ENCODE measurements at places on chromosomes 4 and X.
A peak's percentile ranks its signal among the peaks of the same experiment; 100 is the strongest.

GRCh38 chr4:170716868-170717267, 627.1 kb upstream of the AADAT start:
- DNase-seq = no peak
- peaks cover 11% of the 10 kb centered on the region for H3K36me3 ChIP-seq
- no peaks in the 10 kb centered on the region for H3K4me1 ChIP-seq
- H3K27me3 ChIP-seq = no peaks in the 10 kb centered on the region
- H3K4me3 ChIP-seq = no peak overlapping the region

DNA sequence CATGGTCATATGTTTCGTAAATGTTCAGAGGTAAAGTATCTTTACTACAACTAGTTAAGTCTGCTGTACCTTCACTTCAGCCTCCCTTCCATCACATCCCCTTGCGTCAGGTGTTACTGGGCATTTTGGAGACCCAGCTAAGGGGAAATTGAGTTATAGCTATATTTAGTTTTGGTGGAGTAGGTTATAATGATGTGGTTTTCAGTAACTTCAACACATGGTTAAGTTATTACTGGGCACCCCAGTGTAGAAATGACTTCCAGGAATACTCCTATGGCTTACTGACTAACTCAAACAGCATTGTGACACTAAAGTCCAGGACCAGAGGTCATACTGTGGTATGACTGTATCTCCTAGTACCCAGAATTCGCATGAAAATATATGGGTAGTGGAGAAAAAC, 23.4 kb upstream of the ACSL1 start:
- peaks cover 7% of the 10 kb centered on the region for H3K27me3 ChIP-seq
- H3K4me3 ChIP-seq = no peak overlapping the region
- H3K36me3 ChIP-seq = peaks cover 4% of the 10 kb centered on the region

DNA sequence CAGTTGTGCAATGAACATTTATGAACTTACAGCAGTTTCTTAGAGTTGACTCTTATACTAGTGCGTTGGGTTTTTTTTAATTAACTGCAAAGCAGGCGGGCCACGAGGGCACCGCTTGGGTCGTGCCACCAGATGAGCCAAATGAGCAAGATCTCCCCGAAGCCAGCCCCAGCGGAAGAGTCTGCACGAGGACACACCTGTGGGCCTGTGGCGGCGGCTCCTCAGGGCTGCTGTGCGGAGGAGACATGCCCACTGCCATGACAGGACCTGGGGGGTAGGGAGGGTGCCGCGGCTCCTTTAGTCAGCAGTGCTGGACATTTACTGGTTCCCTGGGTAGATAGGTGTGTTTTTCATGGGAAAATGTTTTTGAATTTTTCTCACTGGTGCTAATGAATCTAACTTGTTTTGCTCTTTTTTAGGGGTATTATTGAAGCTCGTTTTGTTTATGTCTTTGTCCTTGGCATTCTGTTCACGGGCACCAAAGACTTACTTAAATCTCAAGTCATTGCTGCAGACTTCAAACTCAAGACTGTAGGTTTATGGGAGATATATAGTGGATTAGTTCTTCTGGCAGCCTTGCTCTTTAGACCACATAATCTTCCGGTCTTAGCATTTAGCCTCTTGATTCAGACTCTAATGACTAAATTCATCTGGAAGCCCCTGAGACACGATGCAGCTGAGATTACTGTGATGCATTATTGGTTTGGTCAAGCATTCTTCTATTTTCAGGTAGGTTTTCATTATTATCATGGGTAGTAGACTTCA, 31.2 kb downstream of the PIGG start:
- no peaks in the 10 kb centered on the region for H3K4me1 ChIP-seq
- H3K27me3 ChIP-seq = no peaks in the 10 kb centered on the region
- H3K4me3 ChIP-seq = no peak overlapping the region
- peaks cover 18% of the 10 kb centered on the region for H3K36me3 ChIP-seq

GRCh38 chr4:28402751-28403150, 1542.1 kb downstream of the STIM2 start:
- H3K4me3 ChIP-seq = no peak overlapping the region
- no peaks in the 10 kb centered on the region for H3K27me3 ChIP-seq
- no peak for DNase-seq

DNA sequence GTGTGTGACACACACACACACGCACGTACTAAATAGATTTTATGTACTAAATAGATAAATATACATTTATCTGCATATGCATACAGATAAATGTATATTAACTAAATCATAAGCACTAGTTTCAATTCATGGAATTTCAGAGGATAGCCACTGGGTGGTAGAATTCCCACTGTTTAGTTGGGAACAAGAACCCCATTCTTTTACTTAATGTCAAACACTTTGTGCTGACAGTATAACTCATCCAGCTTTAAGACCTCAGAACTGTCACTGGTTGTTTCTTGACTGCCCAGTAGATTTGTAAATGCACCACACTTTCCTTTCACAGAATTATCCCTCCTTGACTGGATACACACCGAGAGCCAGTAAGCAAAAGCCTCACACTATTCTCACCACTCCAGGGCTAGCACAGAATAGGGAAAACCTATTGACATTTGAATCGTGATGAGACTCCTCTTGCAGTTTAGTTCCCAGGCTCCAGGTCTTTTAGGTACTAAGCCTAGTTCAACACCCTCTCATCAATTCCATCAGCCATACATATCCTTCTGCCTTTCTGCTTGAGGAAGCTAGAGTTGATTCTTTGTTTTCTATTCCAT, 32.4 kb downstream of the PPARGC1A start:
- no peak for DNase-seq
- H3K36me3 ChIP-seq = no peaks in the 10 kb centered on the region
- no peak overlapping the region for H3K4me3 ChIP-seq
- H3K27ac ChIP-seq = no peak overlapping the region
- no peaks in the 10 kb centered on the region for H3K4me1 ChIP-seq
- H3K27me3 ChIP-seq = no peaks in the 10 kb centered on the region

- no peak overlapping the region for H3K27ac ChIP-seq
- no peaks in the 10 kb centered on the region for H3K27me3 ChIP-seq
- peaks cover 13% of the 10 kb centered on the region for H3K4me1 ChIP-seq
- H3K4me3 ChIP-seq = no peak overlapping the region
- H3K36me3 ChIP-seq = no peaks in the 10 kb centered on the region
Observed at GRCh38 chrX:108090491-108091263, 665 bp downstream of the PSMD10 start.

DNA sequence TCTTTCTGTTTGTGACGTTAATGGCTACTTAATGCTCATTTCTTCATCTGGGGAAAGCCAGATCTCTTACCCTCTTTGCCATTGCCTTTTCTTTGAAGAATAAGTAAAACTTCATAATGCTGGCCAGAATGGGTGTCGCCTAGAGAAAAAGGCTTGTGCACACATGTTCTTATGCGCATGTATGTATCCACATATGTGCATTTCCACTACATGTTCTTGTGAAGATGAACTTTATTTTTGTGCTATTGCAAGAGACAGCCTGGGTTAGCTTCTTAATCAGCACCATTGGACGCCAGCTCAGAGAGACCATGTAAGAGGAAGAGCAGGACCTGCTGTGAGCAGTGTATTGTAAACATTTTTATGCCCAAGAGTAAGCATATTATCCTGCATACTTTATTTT, 178.7 kb downstream of the SPRY1 start:
- no peaks in the 10 kb centered on the region for H3K27me3 ChIP-seq
- no peak overlapping the region for H3K4me3 ChIP-seq
- DNase-seq = no peak
- H3K36me3 ChIP-seq = peaks cover 2% of the 10 kb centered on the region
- no peak overlapping the region for H3K27ac ChIP-seq

DNA sequence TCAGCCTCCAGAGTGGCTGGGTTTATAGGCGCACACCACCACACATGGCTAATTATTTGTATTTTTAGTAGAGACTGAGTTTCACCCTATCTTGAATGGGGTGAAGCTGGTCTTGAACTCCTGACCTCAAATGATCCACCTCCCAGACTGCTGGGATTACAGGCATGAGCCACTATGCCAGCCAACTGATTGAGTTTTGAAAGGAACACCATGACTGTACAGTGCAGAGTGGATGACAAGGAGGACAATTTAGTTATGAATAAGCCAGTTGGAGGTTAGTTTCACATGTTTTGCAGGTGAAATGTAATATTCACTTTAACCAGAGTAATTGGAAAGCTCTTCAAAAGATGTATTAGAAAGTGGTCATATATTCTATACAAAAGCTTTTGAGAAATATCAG, 60.8 kb downstream of the PCDH18 start:
- no peak overlapping the region for H3K4me3 ChIP-seq
- no peaks in the 10 kb centered on the region for H3K36me3 ChIP-seq
- H3K27me3 ChIP-seq = no peaks in the 10 kb centered on the region
- no peak for DNase-seq
- H3K27ac ChIP-seq = no peak overlapping the region

GRCh38 chr4:128513664-128514484, 226.3 kb upstream of the PGRMC2 start:
- no peaks in the 10 kb centered on the region for H3K36me3 ChIP-seq
- no peak for DNase-seq
- peaks cover 4% of the 10 kb centered on the region for H3K27me3 ChIP-seq
- peaks cover 15% of the 10 kb centered on the region for H3K4me1 ChIP-seq
- H3K4me3 ChIP-seq = peak overlapping the region; percentile 50

DNA sequence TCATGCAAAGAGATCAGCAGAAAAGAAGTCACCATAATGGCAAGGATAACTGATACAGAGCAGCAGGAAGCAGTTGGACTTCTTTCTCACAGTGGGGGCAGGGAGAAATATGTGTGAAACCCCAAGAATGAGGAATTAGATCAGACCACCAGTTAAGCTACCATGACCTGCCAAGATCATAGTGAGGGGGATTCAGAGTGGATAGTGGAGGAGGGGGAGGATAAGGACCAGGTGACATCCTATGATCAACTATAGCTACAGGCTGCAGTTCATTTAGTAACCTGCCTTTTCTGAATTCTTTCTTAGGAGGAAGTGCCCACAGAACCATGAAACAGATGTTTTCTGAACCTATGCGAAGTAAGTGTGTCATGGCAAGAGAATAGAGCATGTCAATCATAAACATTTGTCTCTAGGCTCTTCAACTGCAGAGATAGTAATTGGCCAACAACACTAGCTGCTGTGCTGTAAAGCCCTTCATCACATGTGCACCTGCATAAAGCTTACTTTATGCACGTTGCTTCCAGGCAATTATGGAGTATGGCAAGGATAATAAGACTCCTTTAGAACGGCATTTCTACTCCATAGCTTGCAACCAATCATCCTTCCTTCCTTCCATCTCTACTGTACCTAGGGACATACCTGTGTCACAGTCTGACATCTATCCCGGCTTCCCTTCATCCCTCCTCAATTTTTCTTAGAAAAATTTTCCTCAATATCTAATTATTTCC, 329.7 kb downstream of the EPHA5 start:
- no peaks in the 10 kb centered on the region for H3K27me3 ChIP-seq
- DNase-seq = no peak
- H3K27ac ChIP-seq = no peak overlapping the region

- peaks cover 8% of the 10 kb centered on the region for H3K27me3 ChIP-seq
- H3K4me3 ChIP-seq = no peak overlapping the region
- no peak overlapping the region for H3K27ac ChIP-seq
- H3K4me1 ChIP-seq = no peaks in the 10 kb centered on the region
- H3K36me3 ChIP-seq = no peaks in the 10 kb centered on the region
- no peak for DNase-seq
Observed at GRCh38 chr4:119031218-119031617, 104.4 kb upstream of the MYOZ2 start.

GRCh38 chrX:153670748-153671588, 2.6 kb downstream of the PNCK start:
- DNase-seq = peak; percentile 48
- H3K4me3 ChIP-seq = no peak overlapping the region
- H3K4me1 ChIP-seq = peaks cover 7% of the 10 kb centered on the region
- H3K27ac ChIP-seq = no peak overlapping the region

- no peak overlapping the region for H3K27ac ChIP-seq
- H3K27me3 ChIP-seq = no peaks in the 10 kb centered on the region
- H3K36me3 ChIP-seq = peaks cover under 1% of the 10 kb centered on the region
- no peak for DNase-seq
- no peak overlapping the region for H3K4me3 ChIP-seq
Observed at GRCh38 chr4:4555916-4556315, 14.1 kb upstream of the STX18 start.

- H3K27me3 ChIP-seq = no peaks in the 10 kb centered on the region
- H3K27ac ChIP-seq = no peak overlapping the region
- DNase-seq = no peak
- H3K4me1 ChIP-seq = no peaks in the 10 kb centered on the region
- H3K36me3 ChIP-seq = no peaks in the 10 kb centered on the region
- no peak overlapping the region for H3K4me3 ChIP-seq
Observed at GRCh38 chr4:111174331-111174730, 551.5 kb upstream of the PITX2 start.

DNA sequence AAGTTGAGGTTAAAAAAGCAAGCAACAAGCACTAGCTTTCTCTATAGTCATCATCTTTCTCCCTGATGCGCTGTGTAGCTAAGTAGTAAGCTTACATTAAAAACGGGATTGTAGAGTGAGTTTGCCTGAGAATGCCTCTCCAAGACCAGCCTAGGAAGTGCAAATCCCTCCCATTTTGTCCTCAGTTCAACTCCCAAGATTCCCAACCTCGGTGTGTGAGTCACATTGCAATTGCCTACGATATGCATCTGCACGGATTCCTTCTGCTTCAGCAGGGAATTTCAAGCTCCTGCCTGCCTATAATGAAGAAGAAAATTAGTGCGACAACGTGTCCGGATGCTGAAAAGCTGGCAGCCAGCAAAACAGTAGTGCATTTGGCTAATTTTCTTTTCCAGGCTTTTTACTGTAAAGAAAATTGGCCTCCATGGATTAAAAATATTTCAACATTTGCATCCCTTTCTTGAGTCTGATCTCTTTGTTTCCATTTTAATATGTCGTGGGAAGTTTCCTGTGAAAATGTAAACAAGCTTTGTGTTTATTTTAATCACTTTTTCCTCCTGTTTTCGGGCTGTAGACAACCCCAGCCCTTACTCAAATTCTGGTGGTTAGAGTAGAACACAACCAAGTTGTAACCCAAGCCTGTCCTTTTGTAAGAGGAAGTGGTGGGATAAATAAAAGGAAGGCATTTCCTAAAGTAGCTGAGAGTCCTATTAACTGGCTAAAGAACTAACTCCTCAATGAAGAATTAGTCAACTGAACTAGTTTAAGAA, 58.4 kb upstream of the TET2 start:
- peaks cover 16% of the 10 kb centered on the region for H3K36me3 ChIP-seq
- H3K4me3 ChIP-seq = no peak overlapping the region
- H3K4me1 ChIP-seq = no peaks in the 10 kb centered on the region
- no peak overlapping the region for H3K27ac ChIP-seq

DNA sequence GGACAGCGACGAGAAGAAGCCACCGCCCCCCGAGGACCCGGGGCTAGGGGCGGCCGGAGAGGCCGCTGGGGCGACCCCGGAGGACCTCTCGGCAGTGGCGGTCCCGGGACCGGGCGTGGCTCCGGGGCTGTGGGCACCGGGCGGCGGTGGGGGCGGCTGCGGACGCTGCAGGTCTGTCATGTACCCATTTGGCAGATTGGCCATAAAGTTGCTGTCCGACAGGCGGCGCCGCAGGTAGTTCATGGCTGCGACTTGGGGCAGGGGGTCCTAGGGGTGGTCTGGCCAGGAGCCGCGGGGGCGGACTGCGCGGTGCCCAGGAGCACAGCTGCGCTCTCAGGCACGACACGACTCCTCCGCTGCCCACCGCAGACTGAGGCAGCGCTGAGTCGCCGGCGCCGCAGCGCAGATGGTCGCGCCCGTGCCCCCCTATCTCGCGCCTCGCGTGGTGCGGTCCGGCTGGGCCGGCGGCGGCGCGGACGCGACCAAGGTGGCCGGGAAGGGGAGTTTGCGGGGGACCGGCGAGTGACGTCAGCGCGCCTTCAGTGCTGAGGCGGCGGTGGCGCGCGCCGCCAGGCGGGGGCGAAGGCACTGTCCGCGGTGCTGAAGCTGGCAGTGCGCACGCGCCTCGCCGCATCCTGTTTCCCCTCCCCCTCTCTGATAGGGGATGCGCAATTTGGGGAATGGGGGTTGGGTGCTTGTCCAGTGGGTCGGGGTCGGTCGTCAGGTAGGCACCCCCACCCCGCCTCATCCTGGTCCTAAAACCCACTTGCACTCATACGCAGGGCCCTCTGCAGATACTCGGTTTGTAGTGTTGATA, at the start of gene SYN1:
SYN1 (minus strand) TSS at position 372 of the 817 bp plus-strand sequence; CDS start at position 243, 129 bp downstream.
- peak; percentile 85 for DNase-seq
- peaks cover 14% of the 10 kb centered on the region for H3K4me1 ChIP-seq
- peaks cover 37% of the 10 kb centered on the region for H3K27me3 ChIP-seq

Measured in natural killer cell treated with Interleukin-12 subunit alpha and Interleukin-12 subunit beta and Interleukin-15 and Interleukin-18, amount 100 ng/mL, for 72 hours (primary cell).